Hindlimb muscle (tissue), 1 donor: ENCODE measurements at places on chromosomes 7 and 10. TPM values are rescaled to one million over a fixed set of nuclear protein-coding genes. Genes with fewer than 3 reads are reported as not detected.

- no peak for DNase-seq
Measured at GRCh38 chr7:123271231-123271630, 71.5 kb upstream of the SLC13A1 start.

The TMEM130 gene
- 2.7 TPM for polyA plus RNA-seq

The NRCAM gene
- polyA plus RNA-seq, result 35.1 TPM

GRCh38 chr10:106992055-106992454 lies 172.5 kb downstream of the SORCS1 start:
- DNase-seq, result no peak

The GPR158 gene
- polyA plus RNA-seq, result not detected

The KLHL7 gene
- 23.6 TPM for polyA plus RNA-seq

- no peak for DNase-seq
Measured at GRCh38 chr10:133160826-133161471, 930 bp downstream of the KNDC1 start.
